ENCODE measurements at places on chromosomes 12 and 14.

DNA sequence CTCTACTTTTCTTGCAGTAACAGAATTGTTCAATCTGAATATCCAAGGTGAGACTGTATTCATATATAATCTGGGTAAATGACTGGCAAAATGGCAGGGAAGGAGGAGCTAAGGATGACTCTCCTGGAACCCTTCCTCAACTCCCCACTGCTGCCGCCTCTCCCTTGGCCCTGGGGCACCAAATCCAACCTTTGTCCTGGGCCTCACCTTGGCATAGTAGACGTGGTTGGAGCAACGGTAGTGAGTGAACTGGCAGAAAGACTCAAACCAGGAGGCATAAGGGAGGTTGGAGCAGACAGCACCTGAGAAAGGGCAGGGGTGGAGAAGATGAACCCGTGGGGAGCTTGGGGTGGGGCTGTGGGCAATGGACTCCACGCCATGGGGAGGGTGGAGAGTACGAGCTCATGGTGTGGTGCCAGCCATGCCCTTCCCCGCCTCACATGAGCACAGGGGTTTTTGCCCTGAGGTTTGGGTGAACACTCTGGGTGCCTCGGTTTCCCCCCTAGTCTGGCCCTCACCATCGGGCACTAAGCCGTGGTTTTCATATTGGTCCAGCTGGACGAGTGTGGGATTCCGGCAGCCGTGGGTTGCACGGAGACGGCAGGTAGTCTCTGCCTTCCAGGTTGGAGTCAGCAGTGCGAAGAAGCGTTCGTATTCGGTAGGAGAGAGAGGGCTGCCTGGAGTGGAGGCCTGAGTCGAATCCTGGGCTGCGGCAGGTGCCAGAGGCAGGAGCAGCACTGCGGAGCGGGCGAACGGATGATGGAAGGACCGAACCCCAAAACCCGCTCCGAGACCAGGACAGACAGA, 753 bp downstream of the ACRBP start:
- DNase-seq: no peak

- no peak for DNase-seq
Observed at GRCh38 chr12:104063712-104064030, 660 bp upstream of the HCFC2 start.

DNA sequence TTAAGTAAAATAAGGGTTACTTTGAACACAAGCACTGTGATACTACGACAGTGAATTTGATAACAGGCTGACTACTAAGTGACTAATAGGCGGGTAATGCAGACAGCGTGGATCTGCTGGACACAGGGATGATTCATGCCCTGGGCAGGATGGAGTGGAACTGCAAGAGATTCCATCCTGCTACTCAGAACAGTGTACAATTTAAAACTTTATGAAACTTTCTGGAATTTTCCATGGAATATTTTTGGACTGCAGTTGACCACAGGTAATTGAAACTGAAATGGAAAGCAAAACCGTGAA, 46.0 kb downstream of the YEATS4 start:
- no peak for DNase-seq

- DNase-seq: no peak
Observed at GRCh38 chr14:93033983-93034670, 81.6 kb downstream of the ITPK1 start.

- DNase-seq: no peak
Observed at GRCh38 chr14:103749452-103749851, 33.8 kb downstream of the ZFYVE21 start.

DNA sequence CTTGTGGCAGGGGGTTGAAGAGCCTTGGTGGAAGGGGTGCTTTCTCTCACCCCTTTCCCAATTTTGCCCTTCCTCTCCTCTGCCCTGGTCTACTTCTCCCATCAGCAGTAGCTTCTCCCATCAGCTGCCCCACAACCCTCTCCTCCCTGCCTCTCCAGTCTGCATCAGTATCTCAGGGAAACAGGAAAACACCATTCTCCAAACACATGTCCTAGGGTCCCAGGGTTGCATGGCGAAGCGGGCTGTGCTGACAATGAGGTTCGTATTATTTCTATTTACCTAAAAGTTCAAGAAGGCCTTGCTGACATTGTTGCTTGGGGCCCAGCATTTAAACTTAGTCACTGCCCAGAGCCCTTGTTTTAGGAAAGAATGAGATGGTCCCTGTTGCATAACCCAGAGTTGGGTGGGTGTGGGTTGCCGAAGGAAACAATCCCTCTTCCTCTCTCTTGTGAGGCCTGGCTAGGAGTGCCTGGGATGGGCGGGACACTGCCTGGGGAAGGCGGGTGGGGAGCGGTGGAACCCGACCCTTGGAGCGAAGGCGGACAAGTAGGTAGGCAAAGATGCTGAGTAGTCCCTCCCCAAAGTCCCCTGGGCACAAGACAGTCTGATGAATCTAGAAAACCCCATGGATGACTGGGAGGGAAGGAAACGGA, 1.3 kb upstream of the IGFBP6 start:
- no peak for DNase-seq

- DNase-seq: no peak
Observed at GRCh38 chr14:31703056-31703455, 141.9 kb downstream of the NUBPL start.

GRCh38 chr14:57632649-57633048, 139.0 kb upstream of the CCDC198 start:
- no peak for DNase-seq

DNA sequence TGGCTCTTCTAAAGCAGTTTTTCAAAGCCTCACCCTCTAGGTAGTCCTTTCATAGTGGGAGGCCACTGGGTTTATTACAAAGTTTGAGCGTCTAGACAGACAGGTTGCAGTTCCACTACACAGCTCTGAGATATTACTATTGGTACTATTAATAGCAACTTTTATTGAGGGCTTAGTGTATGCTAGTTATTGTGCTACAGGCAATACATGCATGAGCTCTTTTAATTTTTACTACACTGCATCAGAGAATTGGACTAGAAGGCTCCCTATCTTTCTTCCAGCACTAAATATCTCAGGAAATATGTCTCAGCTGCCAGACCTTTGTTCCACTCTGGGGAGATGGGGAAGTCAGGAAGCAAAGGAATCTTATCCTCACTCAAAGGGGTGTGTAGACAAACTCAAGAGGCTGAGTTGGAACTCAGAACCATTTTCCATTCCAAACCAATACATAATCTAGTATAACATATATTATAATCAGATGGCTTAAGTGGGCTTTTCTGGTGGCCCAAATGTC, 161.8 kb upstream of the SLC38A2 start:
- DNase-seq: no peak

GRCh38 chr14:103724116-103724515, 8.5 kb downstream of the ZFYVE21 start:
- no peak for DNase-seq

- DNase-seq: no peak
Observed at GRCh38 chr12:131833896-131834641, 5.9 kb downstream of the MMP17 start.

DNA sequence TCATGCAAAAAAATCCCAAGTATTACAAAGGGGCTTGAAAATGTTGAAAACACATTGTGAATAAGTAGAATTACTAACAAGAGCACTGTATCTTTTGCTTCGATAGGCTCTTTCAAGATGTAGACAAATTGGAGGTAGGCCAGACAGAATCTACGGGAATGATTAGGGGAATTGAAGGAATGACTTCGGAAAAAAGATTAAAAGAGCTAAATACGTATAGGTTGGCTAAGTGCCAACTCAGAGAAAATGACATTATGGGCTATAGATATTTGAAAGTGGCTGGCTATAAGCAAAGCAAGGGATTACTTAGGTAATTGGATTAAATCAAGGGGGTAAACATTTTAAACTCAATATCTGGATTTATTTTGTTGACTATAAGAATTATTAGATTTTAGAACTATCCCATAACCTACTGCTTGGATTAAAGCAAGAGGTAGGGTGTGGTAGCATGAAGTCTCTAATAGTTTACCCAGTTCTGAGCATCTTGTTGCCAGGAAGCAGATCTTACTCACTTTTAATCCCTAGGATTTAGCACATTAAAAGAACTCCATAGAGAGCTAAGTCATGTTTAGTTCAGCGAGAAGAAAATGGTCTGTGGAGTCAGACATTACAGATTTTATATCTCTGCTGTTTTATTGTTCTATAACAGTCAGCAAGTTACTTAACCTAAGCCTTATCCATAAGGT, 489.8 kb downstream of the DIO2 start:
- DNase-seq: no peak

- no peak for DNase-seq
Observed at GRCh38 chr12:12068751-12069150, 2.0 kb upstream of the BCL2L14 start.

GRCh38 chr12:120961604-120962531, 16.5 kb upstream of the HNF1A start:
- DNase-seq: no peak

DNA sequence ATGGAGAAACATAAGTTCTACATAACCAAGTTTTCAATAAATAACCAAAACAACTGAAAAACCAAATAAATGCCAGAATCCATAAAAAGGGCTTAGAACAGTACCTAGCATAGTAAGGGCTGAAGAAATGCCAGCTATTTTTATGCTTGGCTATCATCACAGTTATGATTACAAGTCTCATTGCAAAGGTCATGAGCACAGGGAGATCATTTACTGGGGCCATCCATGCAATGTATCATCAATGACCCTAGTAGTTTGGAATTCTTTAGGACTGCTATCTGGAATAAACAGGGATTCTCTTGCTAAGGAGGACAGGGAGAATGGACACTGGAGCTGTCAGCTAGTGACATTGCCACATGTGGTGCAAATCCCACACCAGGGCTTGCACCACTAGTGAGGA, 92.5 kb upstream of the NAP1L1 start:
- no peak for DNase-seq

GRCh38 chr12:25972783-25973182, 14.3 kb downstream of the RASSF8 start:
- no peak for DNase-seq

- DNase-seq: no peak
Observed at GRCh38 chr12:129074379-129074778, 221.1 kb downstream of the GLT1D1 start.

DNA sequence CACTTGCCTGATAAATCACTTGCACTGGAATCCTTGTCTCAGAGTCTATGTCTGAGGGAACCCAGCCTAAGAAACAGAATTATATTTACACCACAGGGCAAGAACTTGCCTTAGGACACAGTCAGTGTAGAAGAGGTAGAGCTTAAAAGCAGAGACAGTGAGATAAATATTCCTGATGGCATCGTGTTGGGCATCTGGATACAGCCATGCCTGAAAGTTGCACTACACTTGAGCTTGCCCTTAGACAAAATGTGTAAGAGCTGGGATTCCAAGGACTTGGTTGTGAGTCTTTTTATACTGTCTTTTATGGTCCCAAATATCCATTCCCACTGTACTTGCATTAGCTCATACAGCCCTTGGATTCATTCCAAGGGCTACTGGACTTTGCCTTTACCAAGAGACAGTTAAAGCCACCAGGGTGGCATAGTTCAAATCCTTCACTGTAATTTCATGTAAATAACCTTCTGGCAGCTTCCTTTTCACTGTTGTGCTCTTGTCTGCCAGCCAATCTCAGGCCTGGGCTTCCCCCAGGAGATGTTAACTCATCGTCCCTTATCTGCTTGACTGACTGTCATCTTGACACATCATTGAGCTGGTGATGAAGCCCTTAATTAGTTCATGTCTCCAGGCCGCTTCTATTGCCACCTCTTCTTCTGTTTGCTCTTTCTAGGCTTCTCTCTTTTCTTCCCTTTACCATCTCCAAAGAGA, 577.9 kb upstream of the TBX3 start:
- DNase-seq: peak; percentile 47

GRCh38 chr12:63042646-63043045, 107.7 kb upstream of the PPM1H start:
- DNase-seq: no peak

DNA sequence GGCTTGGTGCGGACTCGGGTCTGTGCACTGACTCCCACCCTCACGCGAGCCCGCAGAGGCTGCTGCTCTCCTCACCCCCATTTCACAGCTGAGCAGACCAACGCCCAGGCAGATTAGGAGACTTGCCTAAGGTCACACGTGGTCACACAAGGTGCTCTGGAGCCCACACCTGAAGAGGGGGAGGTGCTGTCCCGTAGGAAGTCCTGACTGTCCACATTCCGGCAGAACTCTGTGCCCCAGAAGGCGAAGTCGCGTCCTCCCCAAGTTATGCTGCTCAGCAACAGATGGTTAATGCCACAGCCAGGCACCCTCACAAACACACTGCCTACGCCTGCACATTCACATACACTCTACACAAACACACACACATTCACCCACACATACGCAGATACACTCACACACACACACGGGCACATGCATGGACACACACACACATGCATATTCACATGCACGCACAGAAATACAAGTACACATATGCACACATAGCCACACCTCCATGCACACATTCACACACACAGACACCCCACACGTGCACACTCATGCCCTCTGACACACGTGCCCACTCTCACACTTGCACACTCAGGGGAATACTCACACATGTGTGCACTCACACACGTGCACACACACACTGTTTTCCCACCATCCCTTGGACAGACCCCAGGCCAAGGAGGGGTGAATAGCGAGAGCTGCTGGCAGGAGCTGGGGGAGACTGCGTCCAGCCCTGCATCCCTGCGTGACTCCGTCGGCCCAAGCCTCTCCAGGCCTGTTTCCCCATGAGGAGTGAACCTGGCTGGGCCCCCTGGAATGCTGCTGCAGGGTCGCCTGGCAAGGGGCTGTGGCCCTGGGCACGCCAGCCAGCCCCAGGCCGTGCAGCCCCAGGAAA, 4.1 kb downstream of the C14orf180 start:
- DNase-seq: no peak

DNA sequence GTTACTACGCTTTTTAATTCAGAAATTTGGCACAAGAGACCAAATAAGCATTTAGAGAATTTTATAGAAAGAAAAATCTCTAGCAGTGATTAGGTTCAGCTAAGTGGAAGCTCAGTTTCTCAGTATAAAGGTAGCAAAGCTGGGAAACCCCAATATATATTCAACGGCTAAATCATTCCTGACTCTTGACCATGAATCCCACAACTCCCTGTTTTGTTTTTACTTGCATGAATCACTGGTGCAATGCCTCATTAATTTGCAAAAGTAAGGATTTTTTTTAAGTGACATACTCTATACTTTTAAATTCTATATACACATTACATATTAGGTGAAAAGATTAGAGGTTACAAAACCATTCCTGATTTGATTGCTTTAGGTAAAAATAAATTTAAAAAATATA, 74.3 kb upstream of the PLEKHG7 start:
- DNase-seq: no peak

DNA sequence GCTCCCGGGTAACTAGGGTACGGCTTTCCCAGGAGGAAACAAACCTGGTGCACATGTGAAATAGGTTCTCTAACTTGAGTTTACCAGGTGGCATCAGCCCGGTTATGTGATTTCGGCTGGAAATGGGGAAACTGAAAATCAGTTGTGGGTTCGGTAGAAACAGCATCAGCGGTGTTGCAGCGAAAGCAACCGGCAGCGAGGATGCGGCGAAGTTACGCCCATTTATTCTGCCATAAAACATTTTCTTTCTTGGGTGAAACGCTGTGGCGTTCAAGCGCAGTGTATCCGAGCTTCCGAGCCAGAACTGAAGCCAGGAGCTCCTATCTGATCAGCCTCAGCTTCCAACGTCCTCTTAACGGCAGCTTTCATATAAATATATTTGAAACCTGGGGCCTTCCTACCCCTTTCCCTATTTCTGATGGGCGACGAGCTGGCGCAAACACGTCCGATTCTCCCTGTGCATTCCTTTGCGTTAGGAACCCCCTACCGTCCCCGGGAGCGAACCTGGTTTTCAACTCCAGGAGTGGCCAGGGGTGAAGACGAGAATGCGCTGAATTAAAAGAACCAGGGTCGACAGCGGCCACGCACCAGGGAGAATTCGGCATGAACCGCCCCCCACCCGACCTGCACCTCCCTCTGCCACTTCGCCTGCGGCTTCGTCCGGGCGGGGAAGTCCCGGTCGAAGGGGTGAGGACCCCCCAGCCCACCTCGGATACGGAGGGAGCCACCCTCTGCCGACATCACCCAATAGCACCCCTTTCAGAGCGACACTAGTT, 1.6 kb downstream of the DPF3 start:
- DNase-seq: peak; percentile 21
